ENCODE measurements at places on chromosomes 12 and 14.

- no peak for DNase-seq
Measured at GRCh38 chr12:52171950-52172512, 19.8 kb downstream of the KRT80 start.

DNA sequence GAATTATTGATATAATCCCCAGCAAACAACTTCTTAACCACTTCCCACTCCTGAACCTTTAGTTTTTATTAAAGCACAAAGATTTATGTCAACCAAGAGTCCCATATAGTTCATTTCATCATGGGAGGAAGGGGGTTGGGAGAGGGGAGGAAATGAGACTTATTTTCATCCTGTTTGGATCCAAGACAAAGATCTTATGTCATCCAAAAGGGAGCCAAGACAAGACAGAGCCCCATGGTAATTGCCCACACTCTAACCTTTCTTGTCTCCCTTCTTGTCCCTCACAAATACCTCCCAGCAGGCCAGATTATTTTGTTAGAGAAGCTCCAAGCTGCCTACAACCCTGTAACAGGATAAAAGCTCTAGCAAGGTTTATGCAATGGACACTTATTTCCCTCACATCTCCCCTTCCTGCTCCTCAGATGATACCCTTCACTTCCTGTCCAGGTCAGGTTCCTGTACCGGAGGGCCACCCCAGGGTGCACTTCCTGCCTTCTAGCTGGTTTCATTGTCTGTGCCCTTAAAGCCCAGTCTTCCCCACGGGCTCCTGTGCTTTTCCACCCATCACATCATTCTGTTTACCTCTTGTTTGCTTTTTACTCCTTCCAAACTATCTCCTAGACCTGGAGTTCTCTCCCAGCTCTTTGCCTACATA is 123.7 kb upstream of the MDM1 start:
- DNase-seq, result no peak

DNA sequence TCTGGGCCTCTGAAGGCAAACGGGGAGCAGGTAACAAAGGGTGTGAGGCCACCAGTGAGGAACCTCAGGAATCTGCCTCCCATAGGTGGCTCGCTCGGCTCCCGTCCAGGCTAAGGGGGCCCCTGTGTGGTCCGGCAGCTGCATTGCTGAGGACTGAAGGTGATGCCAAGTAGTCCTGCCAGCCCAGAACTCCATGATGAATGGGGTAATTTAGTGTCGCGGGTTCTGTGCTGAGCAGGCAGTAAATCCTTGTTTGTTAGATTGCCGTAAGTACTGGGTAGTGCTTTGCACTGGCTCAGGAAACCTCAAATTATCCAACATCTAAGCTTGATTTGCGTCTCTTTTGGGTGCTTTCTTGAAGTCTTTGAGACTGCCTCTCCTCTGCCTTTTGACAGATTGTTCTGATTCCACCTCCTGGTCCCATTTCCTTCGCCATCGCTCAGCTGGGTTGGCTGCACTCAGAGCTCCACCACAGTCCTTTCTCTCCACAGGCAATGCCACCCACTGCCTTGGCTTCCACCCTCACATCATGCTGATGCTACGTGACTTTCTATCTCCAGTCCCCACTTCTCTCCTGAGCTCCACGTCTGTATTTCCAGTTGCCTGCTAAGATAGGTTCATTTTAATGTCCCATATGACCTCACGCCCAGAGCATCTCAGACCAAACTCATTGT is 392.0 kb downstream of the FUT8 start:
- DNase-seq, result no peak

DNA sequence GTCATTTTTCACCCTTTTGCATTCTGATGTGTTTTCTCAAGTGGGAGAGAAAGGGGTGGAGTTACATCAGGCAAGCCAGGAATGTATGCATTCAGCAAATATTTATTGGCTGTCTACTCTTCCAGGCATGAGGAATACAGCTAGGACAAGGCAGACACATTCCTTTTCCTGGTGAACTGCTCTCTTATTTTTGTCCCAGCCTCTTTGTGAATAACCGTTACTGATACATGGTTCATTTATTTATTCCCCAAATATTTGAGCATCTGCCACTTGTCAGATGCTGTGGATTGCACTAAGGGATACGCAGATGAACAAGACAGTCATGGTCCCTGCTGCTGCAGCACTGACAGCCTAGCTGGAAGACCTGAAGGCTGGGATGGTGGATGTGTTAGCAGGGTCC is 6.1 kb downstream of the PELI2 start:
- no peak for DNase-seq

- DNase-seq, result no peak
Measured at GRCh38 chr14:89125216-89125615, 291.8 kb downstream of the FOXN3 start.

DNA sequence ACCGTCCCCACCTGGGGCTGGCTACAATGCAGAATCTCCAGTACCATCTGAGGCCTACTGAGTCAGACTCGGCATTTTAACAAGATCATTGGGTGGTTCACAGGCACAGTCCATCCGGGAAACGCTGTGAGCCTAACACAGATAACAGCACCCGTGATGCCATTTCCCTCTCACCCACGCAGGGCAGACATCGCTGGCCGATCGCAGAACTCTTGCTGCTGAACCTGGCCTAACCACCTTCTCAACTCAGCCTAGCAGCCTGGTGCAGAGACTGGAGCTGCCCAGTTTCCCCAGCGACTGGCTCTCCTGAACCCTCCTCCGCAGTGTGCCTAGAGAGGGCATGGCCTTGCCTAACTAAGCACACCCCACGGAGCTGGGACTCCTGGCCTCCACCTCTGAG is 83.3 kb downstream of the NCOR2 start:
- DNase-seq, result no peak

DNA sequence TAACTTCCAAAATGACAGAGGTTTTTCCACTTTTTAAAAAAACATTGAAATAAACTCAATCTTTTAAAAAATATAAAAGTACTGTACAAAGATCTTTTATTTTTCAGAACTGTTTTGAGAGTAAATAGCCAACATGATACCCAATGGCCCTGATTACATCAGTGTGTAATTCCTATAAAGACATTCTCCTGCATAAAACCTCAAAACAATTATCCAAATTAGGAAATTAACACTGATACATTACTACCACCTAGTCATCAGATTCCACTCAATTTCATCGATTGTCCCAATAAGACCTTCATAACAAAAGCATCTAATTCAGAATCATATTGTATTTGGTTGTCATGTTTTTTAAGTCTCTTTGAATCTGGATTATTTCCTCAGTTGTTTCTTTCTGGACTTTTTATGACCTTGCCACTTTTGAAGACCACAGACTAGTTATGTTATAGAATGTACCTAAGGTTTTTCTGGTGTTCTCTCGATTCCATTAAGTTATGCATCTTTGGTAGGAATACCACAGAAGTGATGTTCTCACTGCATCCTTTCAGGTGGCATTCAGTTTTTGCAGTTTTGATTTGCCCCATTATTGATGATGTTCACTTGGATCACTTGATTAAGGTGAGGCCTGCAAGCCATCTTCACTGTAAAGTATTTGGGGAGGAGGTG is 4.0 kb upstream of the YEATS4 start:
- no peak for DNase-seq

All from NCI-H2029 treated with DMSO at 0.1 percent for 48 hours (cell line).